NCI-H1417 (cell line): ENCODE measurements at places on chromosomes 11 and 22.

DNA sequence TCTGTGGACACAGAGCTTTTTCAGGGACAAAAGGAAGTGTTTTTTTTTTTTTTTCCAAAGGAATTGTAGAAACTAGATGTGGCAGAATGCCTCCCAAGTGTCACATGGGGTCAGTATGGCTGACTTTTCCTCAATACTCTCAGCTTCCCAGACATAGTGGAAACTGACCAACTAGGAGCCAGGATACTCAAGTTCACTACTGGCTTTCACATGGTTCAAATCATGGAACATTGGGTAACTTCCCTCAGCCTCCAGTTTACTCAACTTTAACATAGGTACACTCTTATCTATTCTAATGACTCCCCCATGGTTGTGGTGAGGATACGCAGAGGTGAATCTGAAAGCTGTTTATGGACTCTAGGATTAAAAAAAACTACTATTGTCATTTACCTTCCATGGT, 1.4 kb downstream of the SLC5A1 start:
- no peak for DNase-seq

GRCh38 chr11:128848815-128849455, 18.2 kb downstream of the KCNJ1 start:
- DNase-seq, result no peak

DNA sequence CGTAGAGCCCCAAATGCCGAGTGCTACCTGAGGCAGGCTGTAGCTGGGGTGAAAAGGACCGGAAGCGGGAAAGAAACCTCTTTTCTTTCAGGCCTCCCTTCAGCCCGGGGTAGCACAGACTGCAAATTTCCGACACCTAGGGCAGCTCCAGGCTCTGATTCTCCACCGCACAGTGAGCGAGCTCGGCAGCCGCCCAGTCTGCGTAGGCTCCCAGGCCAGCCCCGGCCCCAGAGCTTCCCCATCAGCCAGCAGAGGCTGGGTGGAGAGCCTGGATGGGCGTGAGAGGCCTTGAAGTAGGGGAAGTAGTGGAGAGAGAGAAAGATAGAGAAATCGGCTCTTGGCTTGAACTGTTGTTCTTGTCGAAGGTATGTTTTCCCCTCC, 9.3 kb upstream of the PAX6 start:
- DNase-seq, result no peak

- DNase-seq, result peak; percentile 91
These were observed 97.0 kb downstream of the ST3GAL4 start for GRCh38 chr11:126452241-126453101.

- no peak for DNase-seq
These were observed 27.5 kb downstream of the ADAMTS8 start for GRCh38 chr11:130400781-130401483.

GRCh38 chr11:115930886-115931547, 426.8 kb upstream of the CADM1 start:
- DNase-seq, result peak; percentile 54

DNA sequence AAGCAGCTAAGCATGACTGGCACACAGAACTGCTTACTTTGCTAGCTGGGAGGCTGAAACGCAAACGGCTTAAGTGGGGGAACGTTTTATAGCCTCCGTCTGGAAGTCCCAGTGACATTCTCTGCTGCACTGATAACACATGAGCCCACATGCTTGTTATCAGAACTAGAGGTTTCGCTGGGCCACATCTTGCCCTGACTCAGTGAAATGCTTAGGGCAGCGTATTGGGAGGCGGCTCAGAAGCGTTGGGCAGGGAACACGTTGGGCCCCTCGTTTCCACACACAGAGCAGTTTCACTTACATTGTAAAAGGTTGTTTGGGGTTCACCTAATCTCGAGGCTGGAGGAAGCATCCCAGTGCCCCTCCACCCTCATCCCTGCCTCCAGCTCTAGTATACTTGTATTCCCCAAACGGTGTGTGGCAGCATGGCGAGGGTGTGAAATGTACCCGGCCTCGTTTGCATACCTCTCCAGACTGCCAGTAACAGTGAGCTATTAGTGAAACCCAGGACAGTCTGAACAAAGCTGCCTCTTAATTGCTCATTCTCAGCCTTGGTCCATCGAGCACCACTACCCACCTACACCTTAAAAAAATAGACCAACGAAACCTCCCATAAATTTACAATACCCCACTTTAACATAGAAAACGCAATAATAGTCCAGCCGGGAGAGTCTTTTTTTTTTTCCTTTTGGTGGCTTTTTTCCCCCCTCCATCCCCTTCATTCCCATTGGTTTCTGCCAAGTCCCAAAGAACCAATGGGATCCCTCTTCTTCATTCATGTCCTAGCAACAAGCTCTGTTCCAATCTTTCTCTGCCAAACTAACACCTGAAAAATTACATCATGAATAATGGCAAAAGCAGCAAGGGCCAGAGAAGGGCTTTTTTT, 218.8 kb upstream of the SORL1-AS1 start:
- DNase-seq, result peak; percentile 8

GRCh38 chr11:47586098-47586855, at the start of gene FAM180B:
Gene FAM180B, plus strand, starts transcription at chr11:47586678. Its CDS starts 91 bp downstream, at chr11:47586769.
- DNase-seq, result no peak

GRCh38 chr22:40476341-40476740, 105.9 kb downstream of the SGSM3 start:
- DNase-seq, result no peak

GRCh38 chr11:84804041-84804440, 823.1 kb downstream of the DLG2 start:
- DNase-seq, result no peak

GRCh38 chr11:77406396-77406795, 67.5 kb downstream of the PAK1 start:
- DNase-seq, result peak; percentile 60

DNA sequence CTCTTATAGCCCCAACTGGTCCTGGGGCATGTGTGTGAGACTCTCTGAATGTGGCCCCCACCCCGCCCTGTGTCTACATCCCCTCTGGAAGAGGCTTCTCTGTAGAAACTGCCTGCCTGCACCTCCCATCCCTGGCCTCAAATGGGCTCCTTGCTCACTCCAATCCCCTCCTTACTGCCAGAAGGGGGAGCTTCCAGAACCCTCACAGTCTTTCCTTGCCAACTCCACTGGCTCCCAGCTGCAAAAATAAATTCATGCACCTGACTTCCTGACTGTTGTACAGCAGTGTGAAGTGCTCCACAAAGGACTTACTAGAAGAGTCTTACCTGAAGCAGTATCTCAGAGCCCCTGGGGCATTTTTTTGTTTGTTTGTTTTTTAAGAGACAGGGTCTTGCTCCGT, 15.2 kb upstream of the SERPIND1 start:
- no peak for DNase-seq

- DNase-seq, result no peak
These were observed 166.1 kb upstream of the API5 start for GRCh38 chr11:43145653-43146052.

DNA sequence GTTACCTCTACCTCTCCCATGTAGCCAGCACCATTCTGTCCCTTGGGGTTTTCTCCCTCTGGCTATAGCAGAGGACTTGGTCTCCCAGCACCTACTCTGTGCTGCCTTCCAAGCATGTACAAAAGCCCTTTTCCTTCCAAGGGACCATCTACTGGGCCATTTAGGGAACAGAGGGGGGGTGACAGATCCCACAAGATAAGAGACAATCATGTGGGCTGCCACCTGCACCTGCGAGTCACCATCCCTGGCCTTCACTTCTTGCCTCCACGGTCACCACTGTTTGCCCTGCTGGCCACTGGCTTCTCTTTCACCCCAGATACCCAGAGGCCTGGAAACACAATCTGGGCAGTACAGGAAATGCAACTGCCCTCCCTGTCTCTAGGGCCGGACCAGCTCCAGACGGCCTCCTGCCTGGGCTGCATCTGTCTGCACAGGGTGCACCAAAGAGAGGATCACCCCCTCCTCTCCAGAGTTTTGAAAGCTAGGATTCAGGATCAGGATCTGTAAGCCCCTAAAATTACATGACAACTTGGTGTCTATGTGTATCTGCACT, 160.8 kb upstream of the NECTIN1 start:
- DNase-seq, result no peak

GRCh38 chr22:19036523-19037273, 85.5 kb downstream of the DGCR2 start:
- DNase-seq, result no peak

GRCh38 chr11:117909611-117910382, 19.4 kb downstream of the TMPRSS13 start:
- no peak for DNase-seq

DNA sequence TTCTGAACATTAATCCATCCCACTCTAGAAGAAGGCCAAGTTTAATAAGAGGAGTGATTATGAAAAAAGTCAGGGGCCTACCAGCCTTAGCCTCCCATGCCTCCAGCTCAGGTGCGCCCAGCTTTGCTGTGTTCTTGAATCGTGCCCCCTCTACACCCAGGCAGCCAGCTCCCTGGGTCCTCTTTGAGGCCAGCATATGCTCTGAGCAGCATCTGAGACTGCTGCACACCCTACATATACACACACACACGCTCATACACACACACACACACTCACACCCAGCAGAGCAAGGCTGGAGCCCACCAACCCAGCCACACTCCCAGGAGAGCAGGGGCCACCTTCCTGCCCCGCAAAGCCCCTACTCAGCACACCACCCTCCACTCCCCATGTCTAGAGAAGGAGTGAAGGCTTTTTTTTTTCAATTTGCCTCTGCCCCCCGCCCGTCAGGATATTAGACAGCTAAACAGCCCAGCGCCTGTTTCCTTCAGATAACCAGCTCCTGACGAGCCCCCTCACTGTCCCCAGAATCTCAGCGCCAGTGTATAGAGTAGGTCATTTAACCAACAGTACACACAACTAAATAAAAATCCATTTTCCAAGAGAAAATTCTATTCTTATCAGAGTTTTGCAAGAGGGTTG, 121.6 kb downstream of the BUD13 start:
- DNase-seq, result no peak

DNA sequence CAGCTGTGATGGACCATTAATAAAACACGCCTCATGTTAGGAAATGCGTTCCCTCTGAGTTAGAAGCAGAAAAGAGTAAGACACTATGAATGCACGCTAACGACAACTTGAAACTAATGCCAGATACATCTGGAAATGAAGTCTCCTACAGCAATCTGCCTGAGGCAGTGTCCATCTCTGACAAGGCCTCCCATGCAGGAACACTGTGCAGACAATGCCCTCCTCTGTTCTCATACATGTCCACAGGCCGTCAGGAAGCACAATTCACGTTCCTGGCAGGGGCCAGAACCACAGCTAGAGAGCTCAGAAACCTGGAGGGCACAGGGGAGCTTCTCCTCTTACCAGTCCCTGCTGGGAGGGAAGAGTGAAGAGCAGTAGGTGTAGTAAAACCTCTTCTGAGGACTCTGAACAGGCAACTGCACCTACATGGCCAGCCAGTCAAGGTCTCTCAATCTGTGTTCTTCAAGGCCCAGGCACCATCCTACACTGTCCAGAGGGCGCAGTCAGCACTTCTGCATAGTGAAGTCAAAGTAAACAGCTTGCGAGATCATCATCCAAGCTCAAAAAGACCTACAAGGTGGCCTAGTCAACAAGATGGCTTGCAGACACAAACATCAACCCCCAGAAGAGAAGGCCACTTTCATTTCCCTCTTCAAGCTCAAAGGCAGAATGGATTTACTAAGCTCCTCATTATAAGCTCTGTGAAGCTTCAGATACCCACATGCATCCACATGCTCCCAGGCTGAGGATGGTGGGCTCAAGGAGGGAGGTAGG, 41.5 kb upstream of the CYP2D6 start:
- DNase-seq, result no peak

DNA sequence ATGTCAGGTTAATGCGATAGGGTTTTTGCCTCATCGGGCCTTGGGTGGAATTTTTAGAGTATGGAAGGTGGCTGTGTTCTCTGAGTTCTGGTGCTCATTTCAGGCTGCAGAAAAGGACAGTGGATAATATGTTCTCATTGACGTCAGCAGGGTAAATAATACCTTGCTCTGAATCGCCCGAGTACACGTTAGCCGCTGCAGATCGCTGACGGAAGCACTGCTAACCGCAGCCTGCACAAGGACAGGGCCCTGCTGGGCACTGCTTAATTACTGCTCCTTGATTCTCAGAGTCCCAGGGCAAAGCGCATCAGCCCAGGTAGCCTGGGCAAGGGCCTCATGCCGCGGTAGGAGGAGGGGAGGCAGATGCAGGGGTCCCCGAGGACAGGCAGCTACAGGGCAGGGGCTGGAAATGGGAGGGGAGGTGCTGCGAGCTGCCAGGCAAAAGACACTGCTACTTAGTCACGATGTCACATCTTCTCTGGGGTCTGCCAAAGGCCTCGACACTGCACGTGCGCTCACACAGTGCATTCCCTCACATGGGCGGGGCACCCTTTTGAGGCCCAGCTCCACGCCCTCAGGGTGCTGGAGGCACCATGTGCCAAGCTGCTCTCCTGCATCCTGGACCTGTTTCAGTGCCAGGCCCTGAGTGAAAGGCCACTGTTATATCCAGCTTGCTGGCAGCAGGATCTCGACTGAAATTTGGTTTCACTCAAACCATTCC, 35.2 kb downstream of the PPP2R1B start:
- peak; percentile 62 for DNase-seq

GRCh38 chr11:120835601-120836228, 188.2 kb upstream of the TBCEL start:
- DNase-seq, result no peak

DNA sequence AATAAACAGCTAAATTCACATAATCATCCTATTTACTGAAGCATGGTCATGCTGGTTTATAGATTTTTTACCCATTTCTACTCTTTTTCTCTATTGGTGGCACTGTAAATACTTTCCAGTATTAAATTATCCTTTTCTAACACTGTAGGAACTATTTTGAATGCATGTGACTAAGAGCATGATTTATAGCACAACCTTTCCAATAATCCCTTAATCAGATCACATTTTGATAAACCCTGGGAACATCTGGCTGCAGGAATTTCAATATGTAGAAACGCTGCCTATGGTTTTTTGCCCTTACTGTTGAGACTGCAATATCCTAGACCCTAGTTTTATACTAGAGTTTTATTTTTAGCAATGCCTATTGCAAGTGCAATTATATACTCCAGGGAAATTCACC, 10.7 kb downstream of the RAG1 start:
- no peak for DNase-seq

- no peak for DNase-seq
These were observed 65.2 kb upstream of the CRYBB3 start for GRCh38 chr22:25134451-25134850.

DNA sequence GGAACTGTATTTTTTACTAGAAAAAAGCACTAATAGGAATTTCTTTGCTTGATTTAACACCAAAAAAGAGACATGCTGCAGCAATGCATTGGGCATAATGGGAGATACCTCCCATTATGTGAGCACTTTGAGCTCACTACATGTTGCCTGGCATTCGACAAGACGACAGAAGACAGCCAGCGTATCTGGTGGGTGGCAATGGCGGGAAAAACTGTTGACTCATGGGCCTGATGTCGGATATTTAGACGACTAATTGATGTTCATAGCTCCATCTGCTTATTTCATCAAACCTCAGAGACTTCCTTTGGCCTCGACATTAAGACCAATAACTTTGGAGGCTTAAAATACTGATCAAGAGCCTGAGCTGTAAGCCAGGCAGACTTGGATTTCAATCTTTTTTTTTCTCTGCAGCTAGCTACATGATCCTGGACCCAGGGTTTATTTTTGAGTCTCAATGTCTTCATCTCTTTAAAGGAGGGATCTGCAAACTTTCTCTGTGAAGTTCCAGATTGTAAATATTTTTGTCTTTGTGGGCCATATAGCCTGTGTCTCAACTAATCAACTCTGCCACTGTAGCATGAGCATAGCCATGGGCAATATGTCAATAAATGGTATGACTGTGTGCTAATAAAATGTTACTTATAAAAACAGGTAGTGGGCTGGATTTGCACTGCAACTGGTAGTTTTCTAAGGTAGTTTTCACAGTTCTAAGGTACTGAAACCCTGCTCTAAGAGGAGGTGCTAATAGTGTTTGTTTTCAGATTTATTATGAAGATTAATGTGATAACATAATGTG, 375.1 kb downstream of the METTL15 start:
- no peak for DNase-seq
